B cell (primary cell): ENCODE measurements at places on chromosomes 1 and 21. TPM values are rescaled to one million over a fixed set of nuclear protein-coding genes. Genes with fewer than 3 reads are reported as not detected.
A peak's percentile ranks its signal among the peaks of the same experiment; 100 is the strongest.

Gene TLR5
- total RNA-seq: 0.19 TPM in 1 of 2 replicates, not detected in the other

Gene PDC
- total RNA-seq: not detected in 2 replicates

DNA sequence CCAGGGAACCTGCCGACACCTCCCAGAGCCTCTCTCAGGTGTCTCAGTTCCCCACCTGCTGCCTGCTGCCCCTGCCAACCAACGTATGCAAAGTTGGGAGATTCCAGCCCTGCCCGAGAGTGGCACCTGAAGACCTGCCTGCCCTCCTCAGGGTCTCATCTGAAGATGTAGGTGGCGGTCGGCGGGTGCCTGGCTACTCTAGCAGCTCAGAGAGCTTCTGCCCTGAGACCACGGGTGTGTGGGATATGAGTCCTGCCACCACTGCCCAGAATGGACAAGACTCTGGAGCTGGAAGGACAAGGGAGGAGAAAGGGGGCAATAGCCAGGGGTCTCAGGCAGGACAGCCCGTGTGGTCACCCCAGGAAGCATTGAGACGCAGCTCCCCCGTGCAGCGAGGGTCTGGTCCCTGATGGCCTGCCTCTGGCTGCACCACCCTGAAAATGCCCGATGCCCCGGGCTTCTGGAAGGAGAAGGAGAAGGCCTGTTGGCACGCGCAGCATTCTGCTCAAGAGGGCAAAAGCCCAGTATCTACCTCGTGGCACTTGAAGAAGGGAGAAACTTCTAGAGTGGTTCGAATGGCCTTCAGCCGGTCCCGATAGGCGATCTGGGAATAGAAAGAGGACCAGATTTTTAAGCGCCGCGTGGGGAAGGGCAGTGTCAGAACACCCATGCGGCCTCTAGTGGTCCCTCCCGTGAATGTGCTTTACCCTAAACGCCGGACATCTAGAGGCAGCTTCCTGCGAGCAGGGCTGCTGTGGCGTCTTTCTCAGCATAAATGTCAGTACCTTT lies 88.8 kb downstream of the STUM start:
- no peaks in the 10 kb centered on the region for H3K27me3 ChIP-seq
- H3K27ac ChIP-seq: no peak overlapping the region

DNA sequence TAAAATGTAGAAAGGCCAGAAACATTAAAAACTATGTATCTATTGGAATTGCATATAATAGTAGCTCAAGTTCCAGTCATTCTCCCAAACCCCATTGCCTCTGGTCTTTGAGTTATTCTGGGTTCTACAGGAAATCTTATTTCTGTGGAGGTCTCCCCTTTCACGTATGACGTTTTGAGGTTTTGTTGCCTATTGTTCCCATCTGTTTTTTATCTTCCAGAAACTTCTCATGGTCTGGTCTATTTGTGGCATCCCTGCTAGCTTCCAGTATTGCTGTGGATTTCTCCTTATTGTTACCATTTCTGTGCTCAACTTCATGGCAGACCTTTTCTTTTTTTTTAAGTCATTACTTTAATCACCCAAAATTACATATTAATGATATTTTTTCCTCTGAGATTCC lies 43.3 kb downstream of the DTL start:
- no peak overlapping the region for H3K27ac ChIP-seq
- H3K27me3 ChIP-seq: no peaks in the 10 kb centered on the region
- H3K4me1 ChIP-seq: no peaks in the 10 kb centered on the region
- DNase-seq: no peak
- H3K36me3 ChIP-seq: no peaks in the 10 kb centered on the region
- H3K4me3 ChIP-seq: no peak overlapping the region

- H3K27ac ChIP-seq: no peak overlapping the region
- no peaks in the 10 kb centered on the region for H3K4me1 ChIP-seq
- peaks cover 11% of the 10 kb centered on the region for H3K27me3 ChIP-seq
- H3K4me3 ChIP-seq: no peak overlapping the region
Observed at GRCh38 chr1:151547119-151547899, 7.2 kb downstream of the TUFT1 start.

- H3K27me3 ChIP-seq: no peaks in the 10 kb centered on the region
- H3K4me1 ChIP-seq: peaks cover 26% of the 10 kb centered on the region
- no peak overlapping the region for H3K27ac ChIP-seq
- no peak for DNase-seq
- H3K4me3 ChIP-seq: no peak overlapping the region
- H3K36me3 ChIP-seq: no peaks in the 10 kb centered on the region
Observed at GRCh38 chr1:157658571-157658970, 42.0 kb downstream of the FCRL3 start.

- DNase-seq: no peak
- no peaks in the 10 kb centered on the region for H3K27me3 ChIP-seq
- H3K4me1 ChIP-seq: no peaks in the 10 kb centered on the region
- no peak overlapping the region for H3K4me3 ChIP-seq
- H3K27ac ChIP-seq: no peak overlapping the region
Observed at GRCh38 chr1:4108758-4109627, 208.9 kb upstream of the C1orf174 start.

DNA sequence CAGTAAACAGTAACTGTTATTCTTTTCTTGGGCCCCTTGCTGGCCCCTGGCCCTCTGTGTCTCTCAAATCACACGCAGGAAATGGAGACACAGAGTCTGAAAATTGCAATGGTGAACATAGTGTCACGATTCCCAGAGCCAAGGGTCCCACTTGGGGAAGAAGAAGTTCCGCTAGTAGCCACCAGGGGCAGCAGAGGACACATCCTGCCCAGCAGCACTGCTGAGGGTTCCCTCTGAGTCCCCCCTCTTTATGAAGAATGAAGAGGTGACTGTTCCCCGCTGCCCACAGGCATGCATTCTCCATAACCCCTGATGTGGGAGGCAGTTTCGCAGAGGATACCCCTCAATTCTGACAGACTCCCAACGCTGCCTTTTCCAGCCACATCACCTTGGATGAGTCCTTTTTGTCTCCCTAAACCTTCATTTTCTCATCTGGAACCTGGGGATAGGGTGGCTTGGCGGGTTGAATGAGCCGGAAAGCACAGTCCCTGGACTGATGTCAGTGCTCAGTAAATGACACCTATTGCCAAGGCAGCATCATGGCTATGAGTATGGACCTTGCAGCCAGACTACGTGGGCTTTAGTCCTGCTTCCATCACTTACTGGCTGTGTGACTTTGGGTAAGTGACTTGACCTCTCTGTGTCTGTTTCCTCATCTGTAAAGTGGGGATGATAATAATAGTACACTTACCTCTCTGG lies 238.0 kb upstream of the TMEM51 start:
- H3K27ac ChIP-seq: no peak overlapping the region
- no peaks in the 10 kb centered on the region for H3K4me1 ChIP-seq
- no peaks in the 10 kb centered on the region for H3K36me3 ChIP-seq
- H3K27me3 ChIP-seq: peaks cover 2% of the 10 kb centered on the region
- peak; percentile 47 for DNase-seq
